ENCODE measurements at places on chromosomes 7 and 10.

DNA sequence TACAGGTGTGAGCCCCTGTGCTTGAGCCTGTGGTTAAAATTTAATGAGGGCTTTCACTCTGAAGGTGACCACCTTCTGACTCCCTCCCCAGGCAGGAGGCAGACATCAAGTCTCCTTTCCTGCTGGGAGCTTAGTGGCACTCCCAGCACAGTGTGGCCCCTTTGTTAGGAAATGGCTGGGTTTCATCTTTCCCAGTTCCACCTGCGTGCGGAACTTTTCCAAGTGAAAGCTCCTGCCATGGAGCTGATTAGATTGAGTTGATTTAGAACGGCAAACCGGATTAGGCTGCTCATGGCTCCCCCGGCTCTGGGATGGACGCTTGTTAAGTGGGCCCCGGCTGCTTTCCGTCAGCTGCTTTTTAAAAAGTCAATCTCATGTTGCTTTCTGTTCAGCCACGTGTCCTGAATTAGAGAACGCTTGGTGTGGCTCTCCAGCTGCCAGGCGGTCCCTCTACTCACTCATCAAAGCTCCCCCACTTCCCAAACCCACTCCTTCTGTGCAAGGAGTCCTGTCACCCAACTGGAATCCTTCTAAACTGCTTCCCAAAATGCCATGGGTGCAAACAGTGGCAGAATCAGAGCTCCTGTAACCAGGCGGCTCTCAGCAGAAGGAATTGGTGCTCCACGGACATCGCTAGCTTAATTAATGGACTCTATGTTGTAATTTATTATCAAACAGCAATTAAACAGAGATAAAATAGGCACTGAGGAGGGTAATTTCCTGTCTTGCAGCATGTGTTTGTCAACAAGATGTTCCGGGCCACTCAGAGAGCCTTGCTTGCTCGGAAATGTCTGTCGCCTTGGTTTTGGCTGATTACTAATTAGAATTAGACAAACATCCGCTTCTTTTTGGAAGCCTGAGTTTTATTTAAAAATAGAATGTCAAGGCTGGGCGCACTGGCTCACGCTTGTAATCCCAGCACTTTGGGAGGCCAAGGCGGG, 551.2 kb downstream of the GALNT17 start:
- DNase-seq: no peak

DNA sequence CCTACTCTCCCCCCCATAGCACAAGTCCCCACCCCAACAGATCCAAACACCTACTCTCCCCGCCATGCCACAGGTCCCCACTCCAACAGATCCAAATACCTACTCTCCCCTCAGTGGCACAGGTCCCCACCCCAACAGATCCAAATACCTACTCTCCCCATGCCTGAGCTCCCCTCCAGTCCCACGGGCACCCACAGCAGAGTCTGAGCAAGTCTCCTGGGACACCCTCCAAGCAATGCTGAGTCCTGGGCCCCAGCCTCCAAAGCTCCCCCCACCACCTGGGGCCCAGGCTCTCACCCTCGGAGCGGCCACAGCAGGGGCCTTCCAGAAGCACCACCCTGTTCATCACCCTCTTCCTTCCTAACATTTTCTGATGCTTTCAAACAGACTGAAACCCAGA, 63.9 kb upstream of the DNAAF5 start:
- DNase-seq: no peak

DNA sequence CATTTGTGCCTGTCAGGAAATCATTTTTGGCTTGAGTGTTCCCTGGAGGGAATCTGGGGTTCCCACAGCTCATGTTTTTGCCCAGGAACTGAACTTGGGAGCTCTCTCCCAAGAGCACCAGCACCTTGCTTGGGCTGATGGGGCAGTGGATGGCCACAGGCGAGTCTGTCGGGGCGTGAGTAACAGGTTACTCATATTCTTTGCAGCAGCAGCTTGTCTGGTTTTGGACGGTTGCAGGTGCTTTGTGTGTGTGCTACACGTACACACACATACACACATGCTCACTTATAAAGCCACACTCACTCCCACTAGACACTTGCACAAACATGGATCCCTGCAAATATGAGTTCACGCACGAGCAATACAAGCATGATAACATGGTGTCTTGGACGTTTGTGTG, 2.9 kb upstream of the PALD1 start:
- DNase-seq: no peak

GRCh38 chr10:97207756-97208346, 22.1 kb upstream of the SLIT1 start:
- no peak for DNase-seq

GRCh38 chr10:123096452-123096851, 39.3 kb upstream of the HMX3 start:
- no peak for DNase-seq

- DNase-seq: no peak
Measured at GRCh38 chr7:21675255-21675654, 132.4 kb downstream of the DNAH11 start.

DNA sequence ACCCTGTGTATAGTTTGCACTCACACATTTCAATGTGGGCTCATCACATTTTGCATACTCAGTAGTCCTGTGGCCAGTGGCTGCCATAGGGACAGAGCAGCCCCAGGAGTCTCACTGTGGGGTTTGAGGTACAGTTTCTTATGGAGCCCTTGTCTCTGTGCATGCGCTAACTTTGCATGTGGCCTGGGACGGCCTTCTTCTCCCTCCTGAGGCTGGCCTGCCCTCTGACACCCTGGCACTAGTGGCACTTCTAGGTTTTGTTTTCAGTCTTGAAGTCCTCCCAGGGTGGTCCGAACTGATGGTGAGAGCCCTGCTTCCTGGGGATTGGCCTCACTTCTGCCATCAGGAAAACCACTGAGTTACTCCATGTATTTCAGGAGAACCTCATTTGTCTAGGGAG, 21.2 kb downstream of the NACAD start:
- DNase-seq: no peak

GRCh38 chr7:135913404-135913803, 63.8 kb downstream of the MTPN start:
- no peak for DNase-seq

- DNase-seq: no peak
Measured at GRCh38 chr10:78876449-78876848, 192.3 kb upstream of the ZMIZ1 start.

DNA sequence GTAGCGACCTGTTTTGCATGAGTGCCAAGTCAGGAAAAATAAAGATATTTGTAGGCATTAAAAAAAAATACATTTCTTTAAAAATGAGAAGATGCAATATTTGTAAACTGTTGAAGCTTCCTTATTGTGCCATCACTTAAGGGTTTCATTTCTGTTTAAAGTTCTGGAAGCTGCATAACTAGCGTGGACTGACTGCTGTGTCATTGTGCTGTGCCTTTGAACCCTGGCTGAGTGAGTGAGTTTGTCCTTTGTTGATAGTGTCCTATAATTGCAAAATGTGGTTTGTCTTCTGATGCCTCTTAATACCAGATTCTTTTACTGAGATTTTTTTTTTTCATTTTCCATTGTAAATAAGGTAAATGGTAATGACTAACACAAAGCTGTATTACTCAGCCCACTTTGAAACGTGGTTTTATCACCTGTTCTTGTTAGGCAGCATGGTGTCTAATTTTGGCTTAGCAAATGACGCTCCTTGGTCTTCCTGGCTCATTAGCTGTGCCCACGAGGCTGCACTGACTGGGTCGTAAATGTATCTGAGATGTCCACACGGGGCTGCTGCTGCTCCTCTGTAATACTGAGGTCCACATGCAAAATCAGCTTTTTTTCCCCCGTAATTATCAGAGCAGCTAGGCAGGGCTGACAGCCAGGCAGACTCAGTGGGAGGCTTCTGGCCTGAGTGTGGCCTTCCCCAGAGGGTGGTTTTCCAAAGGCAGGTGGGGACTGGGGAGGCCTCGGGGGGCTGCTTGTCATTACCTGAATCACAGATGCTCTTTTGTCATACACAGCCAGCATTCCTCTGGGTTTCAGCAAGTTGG, 14.8 kb downstream of the ZSCAN25 start:
- peak; percentile 65 for DNase-seq

DNA sequence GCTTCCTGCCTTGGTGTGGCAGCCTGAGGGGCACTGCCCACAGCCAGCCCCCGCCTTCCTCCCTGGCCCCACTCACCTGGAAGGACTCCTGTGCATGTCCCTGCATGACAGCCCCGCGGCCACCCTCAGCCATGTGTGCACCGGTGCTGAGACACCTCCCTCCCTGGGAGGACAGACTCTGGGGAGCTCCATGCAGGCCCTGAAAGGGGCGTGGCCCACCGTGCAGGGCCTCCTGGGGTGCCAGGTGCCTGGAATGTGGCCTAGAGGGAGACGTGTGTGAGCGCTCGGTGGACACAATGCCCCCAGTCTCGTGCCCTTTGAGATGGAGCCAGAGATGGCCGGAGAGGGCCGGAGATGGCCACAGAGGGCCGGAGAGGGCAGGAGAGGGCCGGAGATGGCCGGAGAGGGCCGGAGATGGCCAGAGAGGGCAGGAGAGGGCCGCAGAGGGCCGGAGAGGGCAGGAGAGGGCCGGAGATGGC, 59.1 kb upstream of the PPP2R2D start:
- no peak for DNase-seq

DNA sequence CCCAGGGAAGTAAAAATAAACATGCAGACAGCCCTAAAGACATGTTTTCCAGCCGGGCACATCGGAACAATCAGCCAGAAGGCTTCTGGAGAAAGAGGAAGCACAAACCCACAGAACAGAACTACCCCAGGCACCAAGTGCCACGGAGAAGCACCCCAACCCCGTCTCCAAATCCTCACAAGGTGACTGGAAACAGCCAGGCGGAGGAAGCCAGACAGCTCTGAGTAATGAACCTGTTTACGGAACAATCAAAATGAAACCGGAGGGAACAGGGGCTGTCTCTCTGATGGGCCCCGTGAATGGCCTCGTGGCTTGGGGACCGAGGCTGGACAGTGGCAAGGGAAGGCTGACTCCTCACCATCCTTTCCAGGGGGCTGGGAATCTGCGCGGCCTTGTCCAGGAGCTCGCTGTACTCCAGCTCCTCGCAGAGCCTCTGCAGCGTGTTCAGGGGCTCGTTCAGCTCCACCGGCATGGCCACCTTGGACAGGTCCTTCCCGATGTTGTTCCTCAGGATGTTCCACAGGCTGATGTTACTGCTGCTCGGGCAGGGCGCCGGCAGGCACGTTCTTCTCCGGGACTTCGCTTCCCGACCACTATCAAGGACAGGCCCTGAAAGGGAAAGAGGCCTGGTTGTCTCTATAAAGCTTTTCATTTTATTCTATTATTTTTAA, 77.0 kb upstream of the GSDME start:
- peak; percentile 21 for DNase-seq

GRCh38 chr10:29387269-29387668, 98.4 kb downstream of the LYZL1 start:
- DNase-seq: no peak

- DNase-seq: no peak
Measured at GRCh38 chr7:95824616-95825015, 52.3 kb downstream of the DYNC1I1 start.

- no peak for DNase-seq
Measured at GRCh38 chr10:112802411-112803022, 147.5 kb upstream of the TCF7L2 start.

DNA sequence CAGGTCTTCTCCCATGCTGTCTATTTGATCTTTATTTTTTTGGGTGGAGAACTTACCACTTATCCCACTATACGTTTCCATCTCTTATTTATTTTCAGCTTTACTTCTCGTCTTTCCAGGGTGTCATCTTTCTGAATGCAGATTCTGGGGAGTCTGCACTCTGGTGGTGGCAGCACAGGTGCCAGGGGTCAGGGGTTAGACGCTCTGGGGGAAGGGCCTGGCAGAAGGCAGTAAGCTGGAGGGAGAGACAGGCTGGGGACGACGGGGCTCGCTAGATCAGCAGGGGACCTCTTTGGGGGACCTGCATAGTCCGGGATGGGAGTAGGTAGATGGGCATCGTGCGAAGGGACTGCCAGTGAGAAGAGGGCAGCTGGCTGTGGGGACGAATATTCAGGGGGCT, 22.3 kb downstream of the CHST12 start:
- no peak for DNase-seq

DNA sequence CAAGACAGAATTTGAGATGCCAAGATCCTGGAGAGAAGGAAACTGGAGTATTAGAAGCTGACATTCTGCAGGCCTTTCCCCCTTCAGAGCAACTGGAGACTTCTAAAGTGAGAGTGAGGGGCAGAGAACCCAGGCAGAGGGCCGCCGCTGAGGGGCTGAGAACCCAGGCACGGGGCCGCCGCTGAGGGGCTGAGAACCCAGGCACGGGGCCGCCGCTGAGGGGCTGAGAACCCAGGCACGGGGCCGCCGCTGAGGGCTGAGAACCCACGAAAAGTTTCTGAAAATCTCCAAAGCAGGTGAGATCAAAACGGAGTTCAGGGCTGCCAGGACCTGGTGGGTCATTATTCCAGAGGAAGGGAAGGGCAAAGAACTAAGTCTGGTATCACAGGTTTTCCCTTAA, 126.2 kb downstream of the DLG5 start:
- DNase-seq: no peak

Data from stimulated activated naive CD8-positive, alpha-beta T cell treated with anti-CD3 and anti-CD28 coated beads, Interleukin-15, Interleukin-2, amounts not matched to agents 100 U/mL and 50 U/mL, for 24 hours (primary cell).